Activated CD4-positive, alpha-beta T cell treated with anti-CD3 and anti-CD28 coated beads, Interleukin-2, amount 10 ng/mL, durations not matched to agents 7 days and 5 days (primary cell): ENCODE measurements at places on chromosomes 2 and 18.

DNA sequence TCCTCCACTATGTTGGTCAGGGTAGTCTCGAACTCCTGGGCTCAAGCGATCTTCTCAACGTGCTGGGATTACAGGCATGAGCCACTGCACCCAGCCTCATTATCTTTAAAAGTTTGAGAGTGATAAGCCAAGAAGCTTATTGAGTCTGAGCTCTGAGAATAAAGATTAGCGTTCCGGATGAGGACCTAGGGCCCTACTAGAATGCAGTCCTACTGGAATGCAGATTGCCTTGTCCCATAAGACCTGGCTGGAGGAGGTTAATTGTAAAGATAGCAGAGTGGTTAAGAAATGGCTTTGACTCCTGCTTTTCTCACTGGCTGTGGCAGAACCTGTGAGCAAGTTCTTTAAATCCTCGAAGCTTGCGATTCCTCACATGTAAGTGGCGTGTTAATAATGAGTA is 4.0 kb downstream of the VWA3B start:
- no peak for DNase-seq

- DNase-seq = peak; percentile 2
These were observed 204.1 kb downstream of the NDUFA10 start for GRCh38 chr2:239820836-239821693.

DNA sequence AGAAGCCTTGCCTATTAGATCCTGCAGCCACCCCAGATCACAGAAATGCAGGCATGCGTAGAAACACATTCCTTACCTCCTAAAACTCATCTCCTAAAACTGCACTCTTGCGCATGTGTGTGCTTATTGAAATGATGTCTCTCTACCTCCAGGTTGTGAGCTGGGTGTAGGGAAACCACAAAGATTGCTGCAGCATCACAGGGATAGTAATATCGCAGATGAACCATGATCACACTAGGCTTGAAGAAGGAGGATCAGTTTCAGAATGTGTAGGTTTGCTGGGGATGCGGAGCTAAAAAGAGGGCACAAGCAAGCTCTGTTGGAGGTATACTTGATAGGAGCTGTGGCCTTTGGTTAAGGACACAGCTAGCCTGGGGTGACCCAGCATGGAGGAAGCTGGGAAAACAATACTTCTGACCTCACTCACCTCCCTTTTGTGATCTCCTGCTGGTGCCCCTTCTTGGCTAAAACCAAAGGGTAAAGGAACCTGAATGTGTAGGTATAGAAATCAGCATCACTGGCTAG is 118.8 kb downstream of the SETBP1 start:
- DNase-seq = no peak

DNA sequence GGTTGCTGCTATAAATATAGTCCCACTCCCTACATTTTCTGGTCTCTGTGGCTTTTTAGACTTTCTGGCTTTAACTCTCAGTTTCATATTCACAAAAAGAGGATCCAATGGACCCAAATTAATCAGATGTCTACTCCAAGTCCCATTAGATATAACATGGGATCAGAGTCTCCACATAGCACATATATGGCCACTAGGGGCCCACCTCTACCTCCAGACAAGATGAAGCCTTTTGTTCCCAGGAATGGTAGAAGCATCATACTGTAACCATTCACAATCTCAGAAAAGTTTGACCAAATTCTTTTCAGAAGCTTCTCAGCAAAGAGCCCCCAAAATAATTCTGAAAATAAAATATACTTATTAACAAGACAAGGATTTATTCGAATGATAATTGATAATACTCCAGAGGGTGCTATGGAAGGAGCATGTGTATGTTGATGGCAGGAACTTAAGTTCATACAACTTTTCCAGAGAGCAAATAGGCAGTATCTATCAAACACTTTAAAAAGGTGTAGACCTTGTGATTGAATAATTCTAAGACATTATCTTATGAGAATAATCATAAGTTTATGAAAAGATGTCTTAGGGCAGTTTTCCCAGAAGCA is 382.3 kb upstream of the CRIM1 start:
- DNase-seq = no peak

DNA sequence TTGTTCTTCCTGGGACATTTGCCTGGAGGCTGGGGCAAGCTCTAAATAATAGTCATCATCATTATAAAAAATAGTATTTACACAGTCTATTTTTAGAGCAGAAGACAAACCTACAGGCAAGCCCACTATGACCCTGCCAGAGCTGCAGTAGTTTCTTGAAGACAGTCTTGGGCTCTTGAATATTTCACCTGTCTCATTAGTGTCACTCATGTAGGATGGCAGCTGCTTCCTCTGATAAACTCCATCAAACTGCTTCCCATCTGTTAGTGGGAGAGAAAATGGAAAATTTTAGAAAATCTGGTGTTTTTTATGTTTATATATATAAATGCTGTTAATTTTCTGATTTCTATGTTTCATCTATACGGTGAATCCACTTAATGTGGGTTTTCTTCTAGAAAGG is 8.5 kb upstream of the CYRIA start:
- DNase-seq = no peak

GRCh38 chr2:23249348-23249747 is 135.6 kb upstream of the KLHL29 start:
- no peak for DNase-seq

- peak; percentile 57 for DNase-seq
These were observed 62.2 kb upstream of the PMAIP1 start for GRCh38 chr18:59837586-59837985.

DNA sequence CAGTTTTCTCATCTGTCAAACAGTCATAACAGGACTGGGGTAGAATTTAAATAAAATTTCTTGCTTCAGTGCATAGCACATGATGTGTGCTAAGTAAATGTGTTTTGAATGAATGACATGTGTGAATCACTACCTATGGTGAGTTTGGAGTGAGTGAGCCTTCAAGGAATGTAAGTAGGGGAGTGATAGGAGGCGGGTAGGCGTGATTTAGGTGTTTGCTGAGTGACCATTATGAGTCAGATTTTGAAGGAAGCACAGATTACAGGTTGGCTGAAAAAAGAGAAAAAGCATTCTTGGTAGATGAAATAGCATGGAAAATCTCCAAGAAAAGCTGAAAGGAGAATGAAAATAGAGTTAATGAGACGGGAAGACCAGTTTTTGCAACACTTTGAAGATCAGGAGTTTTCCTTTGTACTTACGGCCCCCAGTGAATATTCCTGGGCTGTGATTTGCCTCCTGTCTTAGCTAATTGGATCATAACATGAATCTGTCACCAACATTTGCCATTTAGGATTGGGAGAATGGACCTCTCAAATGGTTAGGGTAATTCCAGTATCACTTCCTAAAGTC is 136.9 kb upstream of the GATA6 start:
- DNase-seq = no peak

GRCh38 chr18:44258086-44258485 is 422.6 kb upstream of the SETBP1 start:
- DNase-seq = no peak

GRCh38 chr18:40849886-40850285 is 1105.1 kb upstream of the PIK3C3 start:
- DNase-seq = no peak

DNA sequence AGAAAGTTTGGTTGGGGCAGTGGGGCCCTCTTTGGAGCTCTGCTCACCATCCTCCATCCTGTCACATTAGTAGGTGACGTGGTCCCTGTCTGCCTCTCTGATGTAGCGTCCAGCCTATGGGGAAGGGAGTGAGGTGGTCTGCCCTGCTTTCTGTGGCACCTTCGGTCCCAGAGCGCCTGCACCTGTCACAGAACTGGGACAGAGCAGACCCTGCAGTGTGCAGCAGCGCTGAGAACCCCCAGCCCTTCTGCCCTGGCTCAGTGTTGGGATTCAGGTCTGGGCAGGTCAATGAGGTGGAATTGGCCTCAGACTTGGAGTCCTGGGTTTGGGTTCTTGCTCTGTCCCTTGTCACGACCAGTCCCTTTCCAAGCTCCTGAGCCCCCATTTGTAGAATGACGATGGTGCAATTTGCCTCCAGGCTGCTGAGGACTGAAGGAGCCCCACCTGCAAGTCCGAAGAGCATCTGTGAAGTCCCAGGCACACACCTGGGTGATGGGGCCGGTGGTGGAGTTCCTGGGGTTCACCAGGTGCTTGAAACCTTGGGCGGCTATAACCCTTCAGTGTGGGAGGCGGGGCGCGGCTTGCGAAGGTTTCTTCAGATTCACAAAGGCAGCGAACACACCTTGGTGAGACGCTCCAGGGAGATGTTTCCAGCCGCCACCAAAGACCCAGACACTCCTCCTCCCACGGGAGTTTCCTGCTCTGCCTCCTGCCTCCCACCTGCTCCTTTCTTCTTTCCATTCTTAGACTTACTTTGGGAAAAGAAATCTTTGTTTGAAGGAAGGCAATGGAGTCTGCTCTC is 265.4 kb upstream of the HDAC4 start:
- DNase-seq = no peak

- DNase-seq = no peak
These were observed 155.1 kb downstream of the SS18 start for GRCh38 chr18:25935356-25935755.

DNA sequence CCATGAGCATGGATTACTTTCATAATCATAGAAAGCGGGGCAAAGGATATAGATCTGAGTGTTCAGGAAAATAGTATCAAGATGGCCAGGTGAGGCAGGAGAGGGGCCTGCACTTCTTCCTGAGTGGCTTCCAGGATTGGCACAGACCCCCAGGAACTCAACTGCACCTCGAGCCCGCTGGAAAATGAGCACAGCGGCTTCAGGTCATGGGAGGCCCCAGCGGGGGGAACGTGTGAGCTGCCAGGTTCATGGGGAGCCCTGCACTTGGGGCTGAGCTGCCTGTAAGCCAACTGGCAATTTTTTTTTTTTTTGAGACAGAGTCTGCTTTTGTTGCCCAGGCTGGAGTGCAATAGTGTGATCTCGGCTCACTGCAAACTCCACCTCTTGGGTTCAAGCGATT is 81.5 kb upstream of the ODC1 start:
- no peak for DNase-seq

GRCh38 chr2:33042265-33042664 is 95.5 kb downstream of the LTBP1 start:
- no peak for DNase-seq

GRCh38 chr2:134324947-134325346 is 71.1 kb downstream of the MGAT5 start:
- no peak for DNase-seq

GRCh38 chr2:18930971-18931370 is 341.6 kb upstream of the NT5C1B start:
- no peak for DNase-seq

- no peak for DNase-seq
These were observed 36.7 kb downstream of the MTERF4 start for GRCh38 chr2:241065355-241065803.

DNA sequence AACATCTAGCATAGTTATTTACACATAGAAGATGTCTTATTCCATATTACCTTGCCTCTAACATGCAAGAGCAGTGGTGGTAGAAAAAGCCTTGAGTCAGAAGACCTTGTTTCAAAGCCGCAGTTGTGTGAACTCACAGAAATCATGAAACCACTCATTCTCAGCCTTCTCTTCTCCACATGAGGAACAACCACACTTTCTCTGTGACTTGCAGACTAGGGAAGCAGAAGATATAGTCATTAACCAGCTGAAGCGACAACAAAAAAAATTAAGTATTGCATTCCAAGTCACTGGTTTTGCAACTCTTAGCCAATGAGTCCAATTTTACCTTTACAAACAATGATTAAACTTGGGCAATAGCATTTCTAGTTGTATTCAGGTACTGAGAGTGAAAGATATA is 19.0 kb downstream of the TWSG1 start:
- DNase-seq = no peak

DNA sequence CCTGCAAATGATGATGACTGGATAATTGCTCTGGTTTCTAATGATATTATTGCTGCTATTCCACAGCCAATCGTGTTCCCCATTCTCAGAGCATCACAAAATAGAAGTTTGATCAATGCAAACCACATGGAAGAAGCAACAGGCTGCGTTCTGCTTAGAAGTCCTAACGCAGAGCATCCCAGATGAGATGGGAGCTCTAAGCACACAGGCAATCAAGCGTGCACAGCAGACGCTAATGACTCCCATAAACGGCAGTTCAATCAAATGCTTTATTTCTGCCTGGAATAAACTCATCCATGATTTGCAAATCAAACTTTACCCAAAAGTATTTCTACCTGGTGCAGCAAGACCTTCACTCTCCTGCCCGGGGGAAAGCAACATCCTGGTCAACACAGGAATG is 304.2 kb downstream of the FBXO15 start:
- no peak for DNase-seq

DNA sequence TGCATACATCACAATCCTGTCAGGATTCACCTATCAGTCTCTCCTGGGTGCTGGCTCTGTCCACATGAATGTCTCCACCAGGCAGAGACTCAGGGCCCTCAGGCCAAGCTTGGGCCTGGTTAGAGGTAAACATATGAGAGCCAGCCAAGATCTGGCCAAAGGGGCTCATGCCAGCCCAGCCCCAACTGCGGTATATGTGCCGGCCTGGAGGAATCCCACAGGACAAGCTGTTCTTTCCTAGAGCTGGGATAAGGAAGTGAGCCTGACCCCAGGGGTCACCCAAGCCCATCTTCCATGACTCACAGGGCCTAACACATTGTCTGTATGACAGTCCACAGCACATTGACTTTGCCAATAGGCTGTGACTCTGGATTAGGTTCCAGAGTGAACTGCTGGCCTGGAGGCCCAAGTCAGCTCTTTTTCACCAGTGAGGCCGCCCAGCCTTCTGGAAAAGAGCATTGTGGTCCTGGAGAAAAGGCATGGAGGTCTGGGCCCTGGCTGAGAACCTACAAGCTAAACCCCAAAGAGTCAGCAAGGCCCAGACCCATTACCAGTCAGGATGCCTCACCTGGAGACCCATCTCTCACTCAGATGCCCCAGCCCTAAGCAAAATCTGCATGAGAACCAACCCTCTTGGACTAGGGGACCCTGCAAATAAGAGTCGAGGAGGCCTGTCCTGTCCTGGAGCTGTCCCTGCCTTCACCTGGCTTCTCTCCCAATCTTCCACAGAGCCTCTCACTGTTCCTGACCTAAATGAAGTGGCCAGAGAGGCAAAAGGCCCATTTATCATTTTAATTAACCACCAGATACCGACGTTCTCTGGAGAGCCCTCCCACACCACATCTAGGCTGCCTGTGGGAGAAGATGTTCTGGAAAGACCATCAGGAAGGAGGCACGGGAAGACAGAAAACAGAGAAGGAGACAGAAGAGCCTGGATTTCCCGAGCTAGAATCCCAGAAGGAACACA is 120.9 kb upstream of the PKDCC start:
- no peak for DNase-seq

DNA sequence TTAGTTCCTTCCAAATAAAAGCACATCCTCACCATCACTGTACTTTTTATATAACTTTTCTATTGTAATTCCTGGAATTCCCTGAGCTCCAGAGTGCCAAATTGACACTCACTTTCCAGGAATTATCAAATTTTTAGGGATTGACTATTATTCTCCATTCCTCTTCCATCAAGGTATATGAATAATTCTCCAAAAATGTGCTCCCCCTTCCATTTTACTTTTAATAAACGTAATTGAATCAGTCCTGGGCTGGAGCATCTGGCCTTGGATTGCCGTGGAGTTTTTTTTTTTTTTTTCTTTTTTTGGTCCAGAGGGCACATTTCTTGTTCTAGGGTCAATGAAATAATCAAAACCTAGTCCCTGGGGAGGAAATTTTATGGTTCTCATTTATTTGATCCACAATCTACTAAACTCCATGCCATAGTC is 304.3 kb downstream of the CDCA7 start:
- no peak for DNase-seq
